ENCODE measurements at places on chromosomes 1 and 21.

GRCh38 chr1:5287178-5288150 lies 633.1 kb downstream of the AJAP1 start:
- no peak for DNase-seq

DNA sequence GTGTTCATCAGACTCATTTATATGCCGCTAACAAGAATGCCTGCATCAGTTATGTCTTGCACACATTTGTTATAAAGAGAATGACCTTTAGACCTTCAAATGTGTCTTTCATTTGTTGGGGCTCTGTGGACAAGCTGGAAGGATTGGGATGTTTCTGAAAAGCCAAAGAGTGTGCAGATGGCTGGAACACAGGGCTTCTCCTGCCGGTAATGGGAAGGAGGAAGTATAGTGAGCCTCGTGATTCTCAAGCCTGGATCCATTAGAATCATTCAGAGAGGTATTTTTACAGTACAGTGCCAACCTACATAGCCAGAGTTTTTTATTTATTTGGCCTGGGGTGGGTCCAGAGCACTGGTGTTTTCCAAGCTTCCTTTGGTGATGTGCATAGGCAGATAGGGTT lies 40.6 kb upstream of the ATP1A1 start:
- DNase-seq: no peak

DNA sequence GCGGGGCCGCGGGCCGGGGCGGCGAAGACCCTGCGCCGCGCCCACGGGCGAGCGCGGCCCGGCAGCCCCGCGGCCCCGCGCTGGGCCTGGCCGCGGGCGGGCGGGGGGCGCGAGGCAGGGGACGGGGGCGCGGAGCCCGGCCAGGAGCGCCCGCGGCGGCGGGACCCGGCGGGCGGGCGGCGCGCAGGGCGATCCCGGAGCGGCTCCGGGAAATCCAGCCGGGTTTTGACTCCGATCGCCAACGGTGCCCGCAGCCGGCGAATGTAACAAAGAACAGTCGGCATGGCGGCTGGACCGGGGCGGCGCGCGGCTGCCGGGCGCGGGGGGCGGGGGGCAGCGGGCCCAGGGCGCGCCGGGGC lies 334 bp downstream of the PRDM15 start:
- DNase-seq: peak; percentile 90

DNA sequence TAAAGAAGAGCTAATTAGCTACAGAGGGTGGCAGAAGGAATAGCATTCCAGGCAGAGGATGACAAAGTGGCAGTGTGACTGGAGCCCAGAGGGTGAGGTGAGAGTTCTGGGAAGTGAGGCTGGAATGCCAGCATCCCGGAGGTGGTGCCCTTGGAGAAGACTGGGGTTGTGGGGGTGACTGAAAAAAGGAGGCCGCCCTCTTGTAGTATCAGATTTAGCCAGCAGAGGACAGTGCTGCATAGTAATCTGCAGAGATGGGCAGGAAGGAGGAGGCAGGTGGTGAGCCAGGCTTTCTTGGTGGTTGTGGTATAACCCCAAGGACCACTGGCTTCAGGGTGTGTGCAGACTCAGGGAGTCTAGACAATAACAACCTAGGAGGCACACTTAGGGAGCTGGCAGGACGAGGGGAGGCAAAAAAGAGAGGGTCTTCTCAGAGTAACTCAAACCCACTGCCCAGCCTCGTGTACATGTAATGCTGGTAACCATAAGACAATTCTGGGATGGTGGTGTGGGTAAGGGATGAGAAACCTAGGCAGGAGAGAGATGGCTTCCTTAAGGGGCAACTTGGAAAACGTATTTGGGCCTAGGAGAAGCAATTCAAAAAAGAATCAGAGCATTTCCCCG lies 30.5 kb downstream of the MROH7 start:
- DNase-seq: peak; percentile 37

- no peak for DNase-seq
Observed at GRCh38 chr1:103327054-103327719, 198.3 kb upstream of the RNPC3 start.

GRCh38 chr1:77040826-77041225 lies 173.5 kb downstream of the ST6GALNAC5 start:
- DNase-seq: no peak

- DNase-seq: no peak
Observed at GRCh38 chr1:170238704-170239391, 93.1 kb downstream of the NTMT2 start.

- no peak for DNase-seq
Observed at GRCh38 chr1:224919508-224919907, 10.0 kb upstream of the DNAH14 start.

- DNase-seq: peak; percentile 95
Observed at GRCh38 chr1:213327017-213327667, 276.1 kb downstream of the RPS6KC1 start.

GRCh38 chr1:202531472-202531811 lies 178.8 kb downstream of the SYT2 start:
- no peak for DNase-seq

DNA sequence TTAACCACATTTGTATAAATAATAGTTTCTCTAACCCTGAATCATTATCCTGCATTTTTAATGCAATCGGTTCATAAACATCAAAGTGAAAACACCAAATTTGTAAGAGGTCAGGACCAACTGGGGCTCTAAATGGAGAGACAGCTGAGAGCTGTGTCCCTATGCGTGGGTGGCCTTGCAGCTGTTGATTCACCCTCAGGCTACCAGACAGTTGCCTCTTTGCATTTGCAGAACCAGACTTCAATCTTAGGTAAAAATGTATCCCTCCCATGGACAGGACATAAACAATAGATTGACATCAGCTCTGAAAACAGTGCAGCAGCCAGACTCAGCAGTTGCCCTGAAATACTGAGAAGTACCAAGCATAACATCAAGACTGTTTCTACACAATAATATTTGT lies 8.8 kb upstream of the TGFB2 start:
- DNase-seq: no peak

- no peak for DNase-seq
Observed at GRCh38 chr1:109906160-109906838, 4.3 kb upstream of the CSF1 start.

DNA sequence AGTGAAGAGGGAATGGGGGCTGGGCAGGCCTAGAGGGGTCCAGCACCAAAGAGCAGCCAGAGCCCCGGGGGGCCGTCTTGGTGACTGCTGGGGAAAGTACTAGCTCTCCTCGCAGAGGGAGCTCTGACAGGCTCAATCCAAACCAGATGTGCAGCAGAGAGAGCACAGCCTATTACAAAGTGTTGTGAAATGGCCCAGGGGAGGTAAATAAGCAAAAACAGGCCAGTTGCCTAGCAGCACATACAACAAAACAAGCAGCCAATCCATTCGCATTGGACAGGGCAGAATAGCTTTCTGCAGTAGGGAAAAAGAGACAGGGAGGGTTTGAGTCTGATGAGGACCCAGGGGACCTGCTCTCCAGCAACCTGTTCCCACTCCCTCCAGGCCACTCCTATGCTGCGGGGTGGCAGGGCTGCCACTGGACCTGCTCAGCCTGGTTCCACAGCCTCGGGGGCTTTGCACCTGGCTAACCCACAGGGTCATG lies 239.6 kb upstream of the FGGY start:
- peak; percentile 87 for DNase-seq

DNA sequence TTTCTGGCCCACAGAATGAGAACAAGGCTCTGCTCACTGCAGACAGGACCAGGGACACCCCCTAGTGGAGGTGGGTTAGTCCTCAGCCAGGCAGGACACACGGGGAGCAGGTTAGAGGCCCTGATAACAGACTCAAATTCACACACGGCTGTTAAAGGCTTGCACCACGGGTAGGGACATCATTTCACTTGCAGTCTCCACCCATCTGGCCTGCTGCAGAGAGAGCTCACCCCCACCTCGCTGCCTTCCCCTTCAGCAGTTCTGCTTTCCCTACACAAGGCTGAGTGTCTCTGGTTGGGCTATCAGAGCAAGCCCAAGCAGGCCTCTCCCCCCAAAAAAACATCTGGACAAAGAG lies 20.6 kb downstream of the MEF2D start:
- DNase-seq: no peak

DNA sequence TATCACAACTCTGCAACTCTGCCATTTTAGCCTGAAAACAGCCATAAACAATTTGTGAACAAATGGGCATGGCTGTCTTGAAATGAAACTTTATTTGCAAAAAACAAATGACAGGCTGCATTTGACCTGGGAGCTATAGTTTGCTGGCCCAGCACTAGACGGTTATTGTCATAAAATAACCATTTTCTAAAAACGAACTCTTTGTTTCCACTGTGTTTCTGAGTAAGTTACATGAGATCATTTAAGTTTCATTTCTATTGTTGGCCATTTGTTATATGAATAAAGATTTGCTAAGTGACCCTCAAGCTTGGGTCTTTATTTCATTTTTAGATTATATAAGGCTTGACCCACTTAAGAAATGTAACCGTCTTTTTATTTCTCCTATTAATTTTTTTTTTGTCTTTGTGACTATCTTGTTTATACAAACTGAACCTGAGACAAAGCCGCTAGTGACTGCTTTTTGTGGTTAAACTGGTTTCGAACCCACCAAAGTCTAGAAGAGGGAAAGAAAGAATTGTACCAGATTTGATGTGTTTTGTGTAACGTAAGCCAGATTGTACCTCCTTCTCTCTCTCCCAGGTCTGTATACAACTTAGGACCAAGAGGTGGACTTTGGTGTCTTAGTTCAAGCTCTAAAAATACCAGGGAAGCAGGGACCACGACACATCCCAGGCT lies 12.9 kb upstream of the KCNJ15 start:
- DNase-seq: no peak

DNA sequence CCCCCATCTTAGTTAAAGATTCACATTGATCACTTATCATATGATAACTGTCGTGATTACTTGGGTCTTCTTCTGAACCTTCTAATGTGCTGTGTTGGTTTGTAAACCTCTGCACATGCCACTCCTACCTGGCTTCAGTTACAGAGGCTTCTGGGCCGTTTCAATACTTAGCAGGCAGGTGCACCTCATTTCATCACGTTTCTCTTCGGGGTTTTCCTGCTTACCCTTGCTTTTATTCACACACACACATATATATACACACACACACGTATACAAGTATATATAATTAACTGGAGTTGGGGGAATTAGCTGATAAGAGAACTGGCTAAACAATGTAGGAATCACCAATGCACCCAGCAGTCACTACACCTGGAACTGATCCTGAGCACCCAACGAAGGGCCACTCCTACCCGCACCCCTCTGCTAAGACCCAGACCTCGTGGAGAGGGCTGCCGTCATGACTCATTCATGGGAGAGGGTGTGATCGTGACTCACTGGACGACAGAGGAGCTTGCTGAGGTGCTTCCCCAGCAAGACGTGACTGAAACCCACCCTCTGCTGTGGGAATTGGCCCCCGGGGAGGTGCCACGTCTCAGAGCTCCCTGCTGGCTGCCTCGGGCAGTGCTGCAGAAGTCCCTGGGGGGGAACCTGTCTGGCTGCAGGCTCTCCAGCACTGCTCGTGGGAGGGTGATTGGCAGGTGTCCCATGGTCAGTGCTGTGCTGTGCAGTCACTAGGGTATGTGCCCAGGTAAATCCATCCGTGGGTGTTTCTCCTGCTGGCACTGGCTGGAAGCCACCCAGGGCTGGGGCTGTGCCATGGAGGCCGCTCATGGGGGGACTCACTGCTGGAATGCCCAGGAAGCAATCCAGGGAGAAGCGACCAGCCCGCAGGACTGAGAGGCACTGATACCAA lies 166.6 kb downstream of the DYRK1A start:
- DNase-seq: peak; percentile 46

DNA sequence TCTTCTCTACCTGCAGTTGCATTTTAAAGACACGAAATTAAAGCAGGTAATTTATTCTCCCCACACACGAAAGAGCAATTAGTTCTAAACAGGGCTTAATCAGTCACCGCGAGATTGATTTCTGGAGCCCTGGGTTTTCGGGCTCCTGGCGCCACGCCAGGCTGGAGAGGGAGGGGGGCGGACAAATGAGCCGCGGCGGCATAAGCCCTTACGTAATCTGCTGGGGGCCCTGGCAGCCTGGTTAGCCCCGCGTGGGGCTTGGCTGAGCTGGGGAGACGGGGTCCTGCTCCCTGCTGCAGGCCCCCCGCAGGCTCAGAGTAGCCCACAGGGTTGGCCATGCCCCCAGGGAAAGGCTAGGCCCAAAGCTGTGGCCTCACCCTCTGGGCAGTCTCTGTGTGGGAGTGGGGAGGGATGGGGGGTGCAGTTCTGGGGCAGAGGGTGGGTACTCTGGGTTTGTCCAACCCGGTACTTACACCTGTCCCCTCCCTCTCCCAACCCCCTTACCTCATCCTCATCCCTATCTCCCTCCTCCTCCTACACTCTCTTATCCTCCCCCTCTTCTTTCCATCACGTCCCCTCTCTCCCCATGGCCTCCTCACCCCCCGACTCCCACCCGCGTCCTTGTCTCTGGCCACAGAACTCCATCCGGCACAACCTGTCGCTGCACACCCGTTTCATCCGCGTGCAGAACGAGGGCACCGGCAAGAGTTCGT lies 19.9 kb downstream of the FOXO6 start:
- DNase-seq: no peak

GRCh38 chr1:40312238-40313205 lies 4.6 kb downstream of the COL9A2 start:
- DNase-seq: no peak

All from fibroblast of skin of back (primary cell).